ENCODE measurements at places on chromosomes 4 and X. TPM values are rescaled to one million over a fixed set of nuclear protein-coding genes. Genes with fewer than 3 reads are reported as not detected.

SLC4A4 gene
- 31.4 TPM for total RNA-seq

GPRASP3 gene
- 3.1 TPM for total RNA-seq

DNA sequence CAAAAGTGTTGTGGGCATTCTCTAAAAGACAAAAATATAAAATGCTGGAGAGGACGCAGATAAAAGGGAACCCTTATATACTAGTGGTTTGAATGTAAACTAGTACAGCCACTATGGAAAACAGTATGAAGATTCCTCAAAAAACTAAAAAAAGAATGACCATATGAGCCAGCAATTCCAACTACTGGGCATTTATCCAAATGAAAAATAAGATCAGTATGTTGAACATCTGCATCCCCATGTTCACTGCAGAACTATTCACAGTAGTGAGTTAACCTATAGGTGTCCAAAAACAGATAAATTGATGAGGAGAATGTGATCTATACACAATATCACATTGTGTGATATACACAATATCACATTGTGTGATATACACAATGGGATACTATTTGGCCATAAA is 1615.3 kb downstream of the PCDH18 start:
- no peak overlapping the region for H3K4me3 ChIP-seq
- no peaks in the 10 kb centered on the region for H3K36me3 ChIP-seq
- DNase-seq = no peak
- H3K4me1 ChIP-seq = no peaks in the 10 kb centered on the region

DNA sequence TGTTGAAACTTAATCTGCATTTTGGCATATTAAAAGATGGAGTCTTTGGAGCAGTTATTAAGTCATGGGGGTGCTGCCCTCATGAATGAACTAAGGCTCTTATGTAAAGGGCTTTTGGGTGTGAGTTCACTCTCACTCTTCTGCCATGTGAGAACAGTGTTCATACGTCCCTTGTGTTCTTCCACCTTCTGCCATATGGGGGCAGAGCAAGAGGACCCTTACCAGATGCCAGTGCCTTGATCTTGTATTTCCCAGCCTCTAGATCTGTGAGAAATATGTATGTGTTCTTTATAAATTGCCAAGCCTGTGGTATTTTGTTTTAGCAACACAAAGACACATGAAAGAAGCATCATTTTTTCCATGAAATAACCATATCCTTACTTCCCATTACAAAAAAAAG is 213.9 kb downstream of the SPOCK3 start:
- no peaks in the 10 kb centered on the region for H3K4me1 ChIP-seq
- no peak for DNase-seq
- H3K36me3 ChIP-seq = no peaks in the 10 kb centered on the region

GRCh38 chrX:37796805-37797204 is 16.9 kb downstream of the CYBB start:
- no peaks in the 10 kb centered on the region for H3K36me3 ChIP-seq
- H3K4me3 ChIP-seq = no peak overlapping the region
- no peak overlapping the region for H3K27ac ChIP-seq
- DNase-seq = no peak
- H3K27me3 ChIP-seq = no peaks in the 10 kb centered on the region
- peaks cover 3% of the 10 kb centered on the region for H3K4me1 ChIP-seq

DNA sequence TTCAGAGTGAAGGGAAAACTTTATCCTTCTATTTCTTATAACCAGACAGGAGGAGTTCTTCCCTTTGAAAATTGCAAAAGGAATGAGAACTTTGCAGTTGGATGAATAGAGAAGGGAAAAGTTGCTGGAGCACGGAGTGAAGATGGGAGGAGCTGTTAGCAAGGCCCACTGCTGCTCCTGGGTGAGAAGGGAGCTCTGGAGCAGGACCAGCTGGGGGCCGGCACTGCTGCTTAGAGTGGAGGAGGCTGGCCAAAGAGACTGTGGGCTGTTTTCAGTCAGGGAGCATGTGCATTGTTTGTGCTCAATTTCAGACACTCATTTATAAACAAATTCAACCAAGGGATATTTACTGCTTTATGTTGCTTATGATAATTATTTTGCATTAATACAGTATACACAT is 164.2 kb downstream of the STIM2 start:
- no peaks in the 10 kb centered on the region for H3K27me3 ChIP-seq
- H3K36me3 ChIP-seq = peaks cover 11% of the 10 kb centered on the region
- DNase-seq = no peak
- peaks cover 2% of the 10 kb centered on the region for H3K4me1 ChIP-seq

DNA sequence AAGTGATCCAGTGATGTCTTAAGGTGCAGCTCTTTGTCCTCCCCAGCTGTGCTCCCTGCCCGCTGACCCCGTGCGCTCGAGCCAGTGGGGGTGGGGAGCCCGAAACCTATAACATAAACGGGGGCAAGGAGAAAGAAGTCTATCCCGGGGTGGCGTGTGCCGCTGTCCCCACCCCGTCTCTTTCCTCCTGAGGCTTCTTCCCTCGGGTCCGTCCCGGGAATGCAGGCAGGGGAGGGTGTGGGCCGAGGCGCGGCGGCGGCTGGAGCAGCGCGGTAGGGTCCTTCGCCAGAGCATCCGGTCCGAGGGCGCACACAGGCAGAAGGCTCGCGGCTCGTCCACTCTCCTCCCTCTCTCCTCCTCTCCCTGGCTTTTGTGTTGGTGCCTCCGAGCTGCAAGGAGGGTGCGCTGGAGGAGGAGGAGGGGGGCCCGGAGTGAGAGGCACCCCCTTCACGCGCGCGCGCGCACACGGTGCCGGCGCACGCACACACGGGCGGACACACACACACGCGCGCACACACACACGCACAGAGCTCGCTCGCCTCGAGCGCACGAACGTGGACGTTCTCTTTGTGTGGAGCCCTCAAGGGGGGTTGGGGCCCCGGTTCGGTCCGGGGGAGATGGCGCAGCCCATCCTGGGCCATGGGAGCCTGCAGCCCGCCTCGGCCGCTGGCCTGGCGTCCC is at the start of gene RAB33A:
Gene RAB33A (plus strand): TSS at position 517 of the 681 bp plus-strand sequence. CDS start 101 bp downstream, at position 618.
- H3K4me3 ChIP-seq = peak within 1 kb of the TSS; percentile 1
- H3K4me1 ChIP-seq = peaks cover 13% of the 10 kb centered on the region
- no peak for DNase-seq
- no peaks in the 10 kb centered on the region for H3K27me3 ChIP-seq

DNA sequence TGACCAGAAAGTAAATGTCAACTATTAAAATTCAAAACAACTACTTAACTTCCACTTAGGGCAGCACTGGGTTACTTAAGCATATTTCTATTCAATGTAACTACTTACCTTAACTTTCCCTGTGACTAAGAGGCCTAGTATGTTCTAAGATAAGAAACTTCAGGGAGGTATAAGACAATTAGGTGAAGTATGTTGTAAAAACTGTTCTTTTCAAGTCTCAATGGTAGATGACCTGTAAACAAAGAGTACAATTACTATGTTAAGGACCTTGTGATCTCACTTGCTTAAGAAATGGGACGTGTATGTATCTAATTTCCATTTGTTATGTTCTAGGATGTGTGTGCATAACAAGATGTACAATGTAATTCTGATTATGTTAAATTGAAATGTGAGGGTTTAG is 960.5 kb downstream of the CCSER1 start:
- no peak for DNase-seq
- no peaks in the 10 kb centered on the region for H3K4me1 ChIP-seq
- no peaks in the 10 kb centered on the region for H3K36me3 ChIP-seq
- no peaks in the 10 kb centered on the region for H3K27me3 ChIP-seq
- no peak overlapping the region for H3K27ac ChIP-seq

GRCh38 chr4:5889002-5889696 is 3.7 kb downstream of the CRMP1 start:
- no peaks in the 10 kb centered on the region for H3K36me3 ChIP-seq
- no peak for DNase-seq
- H3K4me1 ChIP-seq = peaks cover 53% of the 10 kb centered on the region
- H3K27ac ChIP-seq = no peak overlapping the region
- peak overlapping the region; percentile 68 for H3K4me3 ChIP-seq

DNA sequence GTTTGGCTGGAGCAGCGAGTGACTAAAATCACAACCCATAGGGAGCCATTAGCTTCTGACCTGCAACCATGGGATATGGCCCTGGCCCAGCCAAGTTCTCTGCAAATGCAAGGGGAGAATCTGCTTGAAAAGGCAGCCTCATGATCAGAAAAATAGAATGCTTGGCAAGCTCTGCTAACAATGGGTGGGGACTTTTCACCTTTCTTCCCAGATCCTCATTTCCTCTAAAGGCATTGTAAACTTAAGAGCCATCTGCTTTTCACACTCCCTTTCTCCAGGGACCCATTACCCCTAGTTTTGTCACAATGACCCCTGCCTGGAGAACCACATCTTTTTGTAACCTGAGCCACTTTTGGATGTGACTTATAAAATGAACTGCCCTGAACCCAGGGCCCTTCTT is 104.3 kb downstream of the PARM1 start:
- H3K36me3 ChIP-seq = no peaks in the 10 kb centered on the region
- H3K4me3 ChIP-seq = no peak overlapping the region
- no peak overlapping the region for H3K27ac ChIP-seq
- H3K4me1 ChIP-seq = no peaks in the 10 kb centered on the region

DNA sequence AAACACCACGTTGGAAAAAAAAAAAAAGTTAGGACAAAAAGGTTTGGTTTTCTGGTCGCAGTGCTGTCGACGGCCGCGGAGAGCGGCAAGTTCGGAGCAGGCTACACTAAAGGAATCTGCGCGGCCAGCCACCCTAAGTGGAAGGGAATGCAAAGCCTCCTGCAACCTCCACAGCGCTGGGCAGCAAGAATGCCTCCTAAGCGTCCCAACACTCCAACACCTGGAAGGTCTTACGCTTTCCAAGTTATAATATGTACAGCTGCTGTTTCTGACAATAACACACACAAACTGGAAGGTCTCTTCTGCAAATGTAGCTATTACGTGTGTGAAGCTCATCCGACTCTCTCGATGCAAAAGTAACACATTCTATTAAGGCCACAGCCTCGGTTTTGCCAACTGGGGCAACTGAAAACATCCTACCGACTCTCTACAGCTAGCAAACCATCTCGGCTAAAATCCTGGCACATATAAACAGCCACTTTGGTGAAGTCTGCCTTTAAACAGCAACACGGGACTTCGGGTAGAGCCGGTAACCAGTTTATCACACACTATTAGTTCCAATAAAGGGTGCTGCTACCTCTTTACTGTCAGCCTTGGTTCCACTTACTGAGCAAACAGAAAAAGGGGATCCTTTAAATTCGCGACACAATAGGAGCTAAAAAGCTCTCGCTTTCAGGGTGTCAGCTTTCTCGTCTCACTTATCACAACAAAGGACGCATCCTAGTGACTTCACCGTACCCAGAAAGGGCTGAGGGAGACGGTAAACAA is 895 bp downstream of the SMIM14 start:
- H3K27ac ChIP-seq = peak overlapping the region; percentile 98
- DNase-seq = peak; percentile 75
- H3K4me1 ChIP-seq = peaks cover 28% of the 10 kb centered on the region
- no peaks in the 10 kb centered on the region for H3K36me3 ChIP-seq
- peak overlapping the region; percentile 71 for H3K4me3 ChIP-seq
- no peaks in the 10 kb centered on the region for H3K27me3 ChIP-seq

CT45A2 gene
- not detected for total RNA-seq

GRCh38 chr4:1511441-1512041 is 105.3 kb upstream of the NKX1-1 start:
- no peaks in the 10 kb centered on the region for H3K36me3 ChIP-seq
- no peak for DNase-seq
- peaks cover 11% of the 10 kb centered on the region for H3K27me3 ChIP-seq
- H3K27ac ChIP-seq = no peak overlapping the region

PPA2 gene
- 106 TPM for total RNA-seq

RASSF6 gene
- 1.8 TPM for total RNA-seq

- no peaks in the 10 kb centered on the region for H3K36me3 ChIP-seq
- no peaks in the 10 kb centered on the region for H3K27me3 ChIP-seq
- no peak for DNase-seq
- no peak overlapping the region for H3K27ac ChIP-seq
- H3K4me1 ChIP-seq = peaks cover 7% of the 10 kb centered on the region
These were observed 21.2 kb downstream of the SRD5A3 start for GRCh38 chr4:55367084-55367722.

CLIC2 gene
- 43.9 TPM for total RNA-seq

- no peaks in the 10 kb centered on the region for H3K36me3 ChIP-seq
- H3K27me3 ChIP-seq = no peaks in the 10 kb centered on the region
- no peak for DNase-seq
- H3K27ac ChIP-seq = no peak overlapping the region
These were observed 108.8 kb downstream of the ZNF827 start for GRCh38 chr4:145829629-145830395.

- no peaks in the 10 kb centered on the region for H3K4me1 ChIP-seq
- H3K27me3 ChIP-seq = no peaks in the 10 kb centered on the region
- no peak overlapping the region for H3K4me3 ChIP-seq
- no peak for DNase-seq
These were observed 38.0 kb upstream of the IL21 start for GRCh38 chr4:122658818-122659295.

ARHGAP24 gene
- total RNA-seq = 31.1 TPM

TASL gene
- total RNA-seq = 7.2 TPM

DNA sequence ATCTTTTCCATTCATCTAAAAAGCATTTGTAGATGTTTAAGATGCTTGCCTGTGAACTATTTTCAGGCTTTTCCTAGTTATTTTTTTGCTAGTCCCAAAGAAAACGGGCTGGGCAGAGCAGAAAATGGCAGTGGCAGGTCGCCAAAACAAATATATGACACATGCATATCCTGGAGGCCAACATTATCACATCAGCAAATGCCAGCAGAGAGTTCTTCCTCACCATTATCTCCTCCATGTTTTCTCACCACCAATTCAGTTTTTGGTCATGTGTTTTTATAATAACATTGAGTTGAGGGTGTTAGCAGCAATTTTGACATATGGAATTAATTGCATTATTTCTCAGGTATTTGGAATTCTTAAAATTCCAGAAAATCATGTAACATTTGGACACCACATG is 97.9 kb upstream of the EOLA2 start:
- no peak for DNase-seq
- no peak overlapping the region for H3K4me3 ChIP-seq
- H3K27ac ChIP-seq = no peak overlapping the region
- H3K36me3 ChIP-seq = no peaks in the 10 kb centered on the region

INPP4B gene
- 31.4 TPM for total RNA-seq

- peaks cover 38% of the 10 kb centered on the region for H3K36me3 ChIP-seq
- H3K4me1 ChIP-seq = peaks cover 6% of the 10 kb centered on the region
- DNase-seq = no peak
These were observed 4.2 kb downstream of the UFSP2 start for GRCh38 chr4:185421366-185422124.

GRCh38 chrX:56113785-56114436 is 118.2 kb upstream of the KLF8 start:
- H3K4me1 ChIP-seq = no peaks in the 10 kb centered on the region
- H3K27me3 ChIP-seq = no peaks in the 10 kb centered on the region
- peak; percentile 30 for DNase-seq
- no peaks in the 10 kb centered on the region for H3K36me3 ChIP-seq

- H3K36me3 ChIP-seq = no peaks in the 10 kb centered on the region
- H3K4me3 ChIP-seq = no peak overlapping the region
- DNase-seq = no peak
- no peaks in the 10 kb centered on the region for H3K4me1 ChIP-seq
- no peaks in the 10 kb centered on the region for H3K27me3 ChIP-seq
- H3K27ac ChIP-seq = no peak overlapping the region
These were observed 163.7 kb upstream of the PPP1R2C start for GRCh38 chrX:42941671-42942070.

- no peaks in the 10 kb centered on the region for H3K27me3 ChIP-seq
- no peak for DNase-seq
- no peaks in the 10 kb centered on the region for H3K36me3 ChIP-seq
- H3K4me1 ChIP-seq = peaks cover 14% of the 10 kb centered on the region
- H3K4me3 ChIP-seq = no peak overlapping the region
These were observed 10.7 kb downstream of the SEPTIN6 start for GRCh38 chrX:119682019-119682989.

LONRF3 gene
- 46.7 TPM for total RNA-seq

GRCh38 chr4:3707423-3708102 is 58.6 kb upstream of the ADRA2C start:
- H3K27ac ChIP-seq = no peak overlapping the region
- DNase-seq = no peak
- peaks cover 11% of the 10 kb centered on the region for H3K27me3 ChIP-seq
- H3K36me3 ChIP-seq = no peaks in the 10 kb centered on the region
- no peak overlapping the region for H3K4me3 ChIP-seq

Measured in upper lobe of left lung (tissue), 6 donors.